ENCODE measurements at places on chromosomes 6 and 20.

- DNase-seq = no peak
Measured at GRCh38 chr6:145405006-145405551, 330.2 kb downstream of the EPM2A start.

- DNase-seq = no peak
Measured at GRCh38 chr6:24940311-24940917, 4.7 kb upstream of the RIPOR2 start.

GRCh38 chr6:105507811-105508210, 104.9 kb upstream of the PREP start:
- DNase-seq = no peak

GRCh38 chr6:138692058-138692977, 81.3 kb upstream of the CCDC28A start:
- DNase-seq = peak; percentile 87

DNA sequence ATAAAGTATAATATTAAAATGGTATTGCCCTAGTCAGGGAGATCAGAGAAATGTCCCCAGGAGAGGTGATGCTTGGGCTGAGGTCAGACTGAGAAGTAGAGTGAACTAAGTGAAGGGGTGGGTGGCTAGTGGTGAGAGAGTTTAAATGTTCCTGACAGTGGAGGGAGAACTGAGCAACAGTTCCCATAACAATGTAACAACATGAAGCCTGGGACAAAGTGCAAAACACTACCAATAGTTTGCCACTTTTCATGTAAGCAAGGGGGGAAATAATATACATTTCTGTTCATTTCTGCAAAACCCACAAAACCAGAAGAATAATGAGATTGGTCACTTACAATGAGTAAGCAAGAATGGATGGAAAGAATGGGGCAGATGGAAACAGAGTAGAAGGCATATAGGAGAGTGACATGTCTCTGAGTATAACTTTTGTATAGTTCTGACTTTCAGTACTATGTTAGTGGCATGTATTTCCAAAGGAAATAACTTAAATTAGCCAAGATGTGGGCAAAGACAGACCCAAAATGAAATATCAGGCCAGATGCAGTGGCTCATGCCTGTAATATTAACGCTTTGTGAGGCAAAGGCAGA, 13.3 kb upstream of the FAXC start:
- DNase-seq = no peak

- DNase-seq = no peak
Measured at GRCh38 chr6:69775941-69776340, 20.9 kb downstream of the LMBRD1 start.

DNA sequence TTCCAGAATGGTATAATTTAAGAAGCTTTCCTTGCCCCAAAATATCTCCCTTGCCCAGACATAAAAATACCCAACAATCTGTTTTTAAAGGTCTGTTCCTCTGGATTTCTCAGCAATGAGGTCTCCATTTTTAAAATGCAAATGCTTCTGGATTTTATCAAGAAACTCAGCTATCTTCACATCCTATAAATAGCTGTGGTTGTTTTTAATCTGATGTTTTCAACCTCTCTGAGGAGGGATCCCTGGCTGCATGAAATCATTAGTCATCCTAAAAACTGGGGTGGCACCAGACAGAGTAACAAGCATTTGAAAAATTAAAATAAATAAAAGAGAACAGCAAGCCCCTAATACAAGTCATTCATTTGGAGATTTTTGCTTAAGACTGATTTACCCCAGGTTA, 168.5 kb upstream of the ID4 start:
- no peak for DNase-seq

GRCh38 chr6:53924821-53925422, 130.1 kb downstream of the LRRC1 start:
- DNase-seq = no peak

GRCh38 chr20:2152317-2152716, 50.7 kb downstream of the STK35 start:
- no peak for DNase-seq

GRCh38 chr6:106134906-106135634, 48.9 kb downstream of the PRDM1 start:
- DNase-seq = no peak

- no peak for DNase-seq
Measured at GRCh38 chr6:160084198-160084776, 37.3 kb upstream of the SLC22A1 start.

GRCh38 chr6:15904651-15905376, 224.1 kb upstream of the MYLIP start:
- no peak for DNase-seq

DNA sequence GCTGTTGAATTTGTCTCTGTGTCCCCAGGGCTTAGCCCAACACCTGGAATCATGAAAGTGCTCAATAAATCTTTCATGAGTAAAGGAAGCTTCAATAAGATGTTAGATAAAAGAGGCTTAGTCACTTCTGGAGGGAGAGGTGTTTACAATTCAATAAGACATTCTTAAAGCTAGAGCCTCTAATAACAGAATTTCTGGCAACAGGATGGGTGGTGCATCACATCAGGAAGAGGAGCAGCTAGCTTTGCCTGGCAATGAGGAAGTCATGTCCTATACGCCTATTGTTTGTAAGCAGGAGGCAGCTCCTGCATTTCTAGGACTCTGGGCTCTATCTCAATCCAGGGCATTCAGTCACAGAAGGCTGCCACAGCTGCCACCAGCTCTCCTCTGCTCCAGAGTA, 638.5 kb downstream of the EPM2A start:
- DNase-seq = no peak
